A549 treated with ZK216348 at 1 μM for 4 hours (cell line): ENCODE measurements at places on chromosomes 2 and 18. TPM values are rescaled to one million over a fixed set of nuclear protein-coding genes. Genes with fewer than 3 reads are reported as not detected.

Gene NDUFB3
- total RNA-seq = 124 to 251 TPM (median 134 TPM) in 5 replicates

Gene IL18R1
- 0.49 to 1.2 TPM (median 0.82 TPM) in 5 replicates for total RNA-seq

Gene LRRC30
- total RNA-seq = not detected in 5 replicates

Gene FSHR
- not detected in 5 replicates for total RNA-seq

Gene C2orf80
- not detected in 5 replicates for total RNA-seq

Gene LRATD1
- total RNA-seq = 0.07 TPM in 1 of 5 replicates, not detected in the others

Gene RSAD2
- 0.17 to 0.49 TPM (median 0.21 TPM) in 5 replicates for total RNA-seq

Gene POTEI
- total RNA-seq = not detected in 5 replicates

Gene MYO5B
- total RNA-seq = 8.4 to 12.8 TPM (median 11.0 TPM) in 5 replicates

Gene ST8SIA5
- 0.18 TPM in 1 of 5 replicates, not detected in the others for total RNA-seq

Gene GCA
- total RNA-seq = 5.1 to 6.9 TPM (median 6.7 TPM) in 5 replicates

Gene PLEKHH2
- 0.89 to 1.8 TPM (median 1.5 TPM) in 5 replicates for total RNA-seq

Gene CAPN13
- total RNA-seq = 0.27 to 0.39 TPM in 2 of 5 replicates, not detected in the others

Gene SAG
- total RNA-seq = not detected in 5 replicates
